ENCODE measurements at places on chromosomes 2 and 18.

- no peak for DNase-seq
Observed at GRCh38 chr2:161036926-161037325, 123.3 kb upstream of the TANK start.

GRCh38 chr2:167860082-167860481 lies 387.3 kb downstream of the STK39 start:
- no peak for DNase-seq

DNA sequence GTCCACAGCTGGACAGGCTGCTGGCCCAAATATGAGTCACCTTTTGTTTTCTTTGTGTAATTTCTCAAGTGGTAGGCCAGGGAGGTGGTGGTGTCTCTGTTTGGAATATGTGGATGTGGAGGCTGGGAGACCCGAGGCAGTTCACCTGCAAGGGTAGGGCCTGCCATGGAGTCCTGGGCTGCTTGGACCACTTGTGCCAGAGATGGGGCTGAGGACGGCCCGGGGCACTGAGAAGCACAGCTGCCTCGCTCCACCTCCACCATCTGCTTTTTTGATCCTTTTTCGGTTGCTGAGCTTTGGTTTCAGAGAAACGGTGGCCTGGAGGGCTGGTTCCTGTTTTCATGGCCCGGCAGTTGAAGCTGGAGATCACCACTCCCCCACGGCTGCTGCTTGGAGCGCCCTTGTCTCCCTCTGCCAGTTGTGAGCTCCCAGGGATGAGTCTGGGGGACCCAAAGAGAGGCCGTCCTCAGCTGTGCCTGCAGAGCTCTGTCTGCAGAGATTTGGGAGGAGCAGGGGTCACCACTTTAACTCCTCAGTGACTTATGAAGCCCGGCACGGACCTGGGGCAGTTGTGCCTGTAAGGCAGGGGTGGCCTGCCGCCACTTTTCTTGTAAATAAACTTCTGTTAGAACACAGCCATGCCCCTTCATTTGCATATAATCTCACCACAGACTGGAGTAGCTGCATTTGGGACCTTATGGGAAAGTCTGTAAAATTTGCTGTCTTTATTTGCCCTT lies 67.6 kb upstream of the MCFD2 start:
- DNase-seq: no peak

DNA sequence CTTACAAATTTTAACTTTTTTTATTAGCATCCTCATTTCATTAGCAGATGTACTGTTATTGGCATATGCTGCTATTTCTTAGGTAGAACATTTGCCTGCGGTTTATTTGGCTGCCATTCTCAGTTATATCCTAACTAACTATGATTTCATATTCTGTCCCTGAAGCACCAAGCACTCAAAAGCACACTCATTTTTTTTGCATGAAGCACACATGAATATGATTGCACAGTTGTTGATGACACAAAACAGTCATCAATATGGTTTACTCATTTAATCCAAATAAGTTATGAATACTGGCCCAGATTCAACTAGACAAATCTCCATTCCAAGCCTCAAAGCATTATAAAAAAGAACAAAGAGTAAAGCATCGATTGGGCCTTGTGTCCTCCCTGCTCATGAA lies 129.4 kb upstream of the CNTNAP5 start:
- no peak for DNase-seq

DNA sequence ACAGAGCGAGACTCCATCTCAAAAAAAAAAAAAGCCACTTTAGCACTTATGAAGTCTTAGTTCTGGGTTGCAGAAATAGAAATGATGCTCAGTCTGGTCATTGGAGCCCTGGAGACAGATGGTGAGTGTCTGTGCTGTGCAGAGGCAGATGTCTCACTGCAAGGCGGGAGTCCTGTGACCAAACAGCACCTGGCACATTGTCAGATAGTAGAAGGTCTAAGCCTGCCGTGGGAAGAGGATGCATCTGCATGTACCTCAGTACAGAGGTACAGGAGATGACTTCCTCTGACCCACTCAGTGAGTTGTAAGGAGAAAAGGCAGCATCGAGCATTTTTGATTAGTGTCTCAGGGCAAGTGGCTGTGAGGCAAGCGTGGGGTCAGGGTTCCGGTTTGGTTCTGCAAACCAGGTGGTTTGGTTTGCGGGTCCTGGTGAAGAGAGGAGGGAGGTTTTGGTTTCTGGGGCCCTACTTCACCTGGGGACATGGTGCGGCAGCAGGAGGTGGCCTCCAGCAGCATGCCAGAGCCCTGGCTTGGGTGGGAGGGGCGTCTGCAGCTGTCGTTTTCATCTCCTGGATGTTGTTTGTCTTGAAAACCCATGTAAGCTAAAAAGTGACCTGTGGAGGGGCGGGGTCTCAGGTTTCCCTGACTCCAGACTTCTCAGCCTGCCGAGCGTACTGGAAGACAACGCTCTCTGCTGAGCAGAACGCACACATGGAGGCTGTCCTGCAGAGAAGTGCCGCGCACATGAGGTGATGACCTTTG lies 3.8 kb downstream of the RBFA start:
- no peak for DNase-seq

- peak; percentile 30 for DNase-seq
Observed at GRCh38 chr2:63861220-63861822, 19.6 kb downstream of the UGP2 start.

DNA sequence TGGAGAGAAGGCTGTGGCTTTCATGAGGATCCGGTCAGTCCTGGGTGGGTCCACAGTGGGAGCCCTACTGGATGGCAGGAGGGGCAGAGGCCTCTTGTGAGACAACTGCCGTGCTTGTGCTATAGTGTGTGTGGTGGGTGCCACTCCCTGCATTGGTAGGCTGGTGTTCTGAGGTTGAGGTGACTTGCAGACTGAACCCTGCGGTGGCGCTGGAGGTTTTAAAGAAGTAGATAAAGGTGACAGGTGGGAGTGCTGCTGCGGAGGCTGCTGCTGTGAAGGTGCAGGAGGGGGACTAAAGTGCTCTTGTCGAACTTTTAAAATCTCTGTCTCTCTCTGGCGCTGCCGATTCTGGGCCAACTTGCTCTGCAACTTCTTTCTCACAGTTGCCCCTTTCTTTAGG lies 29.7 kb downstream of the INO80D start:
- DNase-seq: no peak

- DNase-seq: no peak
Observed at GRCh38 chr2:218557941-218558340, 10.2 kb downstream of the USP37 start.

GRCh38 chr2:66772618-66773017 lies 337.7 kb downstream of the MEIS1 start:
- no peak for DNase-seq

DNA sequence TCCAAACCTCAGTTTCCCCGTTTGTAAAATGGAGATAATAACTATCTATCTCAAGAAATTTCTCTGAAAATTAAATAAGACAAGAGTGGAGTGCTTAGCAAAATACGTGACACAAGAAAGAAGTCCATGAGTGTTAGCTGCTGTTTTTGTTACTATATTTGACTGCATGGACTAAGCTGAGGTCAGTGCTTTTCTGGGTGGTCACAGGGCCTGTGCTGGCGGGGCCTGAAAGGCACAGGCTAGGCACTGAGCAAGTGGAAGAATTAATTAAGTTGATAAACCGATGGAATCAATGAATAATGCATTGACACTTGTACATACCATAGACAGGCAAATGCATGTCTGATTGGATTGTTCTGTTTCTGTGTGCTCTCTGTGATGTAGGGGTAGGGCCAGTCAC lies 27.3 kb downstream of the RPL37A start:
- no peak for DNase-seq

GRCh38 chr2:14944562-14945346 lies 312.2 kb downstream of the LRATD1 start:
- peak; percentile 19 for DNase-seq

DNA sequence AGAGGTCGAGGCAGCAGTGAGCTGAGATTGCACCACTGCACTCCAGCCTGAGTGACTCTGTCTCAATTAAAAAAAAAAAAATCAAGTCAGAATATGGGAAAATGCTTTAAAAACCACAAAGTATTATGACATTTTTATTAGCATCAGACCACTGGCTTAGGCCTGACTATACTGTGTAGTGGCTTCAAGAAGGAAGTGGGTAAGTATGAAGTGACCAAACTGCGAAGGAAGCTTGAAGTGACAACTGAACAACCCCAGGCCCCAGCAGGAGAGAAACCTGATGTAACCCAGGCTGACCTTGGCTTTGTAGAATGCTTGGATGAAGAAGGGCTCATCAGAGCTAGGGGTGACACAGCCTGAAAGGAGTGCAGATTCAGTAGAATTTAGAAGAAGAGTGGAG lies 21.4 kb upstream of the HAAO start:
- DNase-seq: no peak

DNA sequence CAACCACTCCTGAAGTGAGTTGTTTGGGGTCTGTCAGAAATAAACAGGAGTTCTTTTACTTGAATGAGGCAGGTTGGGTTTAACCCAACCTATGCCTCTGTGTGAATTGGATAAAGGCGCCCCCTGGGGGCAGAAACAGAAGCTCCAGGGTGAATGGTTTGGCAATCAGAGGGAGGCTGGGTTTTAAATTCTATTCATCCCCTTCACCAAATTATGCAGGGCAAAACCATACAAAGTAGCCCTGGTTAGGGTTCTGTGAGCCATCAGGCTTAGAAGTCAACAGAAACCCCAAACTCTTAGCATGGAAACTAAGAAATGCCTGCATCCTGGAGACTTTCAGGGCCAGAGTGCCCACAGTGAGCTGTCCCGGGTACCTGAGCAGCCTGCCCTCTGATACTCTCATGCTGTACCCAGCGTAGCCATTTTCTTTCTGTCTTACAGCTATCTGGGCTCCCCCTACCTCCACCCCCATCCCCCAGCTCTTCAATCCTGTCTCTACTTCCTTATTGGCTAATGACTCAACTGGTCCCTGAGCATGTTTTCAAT lies 241.5 kb downstream of the ICOS start:
- DNase-seq: no peak

GRCh38 chr2:165283342-165283741 lies 44.1 kb downstream of the SCN2A start:
- no peak for DNase-seq

DNA sequence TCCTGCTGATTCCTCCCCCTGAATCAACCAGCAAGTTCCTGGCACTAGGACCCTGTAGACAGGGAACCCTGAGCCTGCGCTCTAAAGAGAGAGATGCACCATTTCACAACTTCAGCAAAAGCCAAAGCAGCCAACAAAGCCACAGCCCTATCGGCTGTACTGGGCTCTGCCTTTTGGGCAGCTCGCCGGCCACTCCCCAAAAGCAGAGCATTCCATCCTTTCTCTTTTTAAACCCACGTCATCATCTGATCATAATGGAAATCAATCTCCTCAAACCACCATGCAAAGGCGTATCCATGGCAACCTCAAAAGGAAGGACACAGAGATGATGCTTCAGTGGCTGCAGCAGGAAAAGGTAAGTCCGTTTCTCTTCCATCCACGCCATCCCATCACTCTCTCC lies 5.3 kb upstream of the DCTN1 start:
- no peak for DNase-seq

DNA sequence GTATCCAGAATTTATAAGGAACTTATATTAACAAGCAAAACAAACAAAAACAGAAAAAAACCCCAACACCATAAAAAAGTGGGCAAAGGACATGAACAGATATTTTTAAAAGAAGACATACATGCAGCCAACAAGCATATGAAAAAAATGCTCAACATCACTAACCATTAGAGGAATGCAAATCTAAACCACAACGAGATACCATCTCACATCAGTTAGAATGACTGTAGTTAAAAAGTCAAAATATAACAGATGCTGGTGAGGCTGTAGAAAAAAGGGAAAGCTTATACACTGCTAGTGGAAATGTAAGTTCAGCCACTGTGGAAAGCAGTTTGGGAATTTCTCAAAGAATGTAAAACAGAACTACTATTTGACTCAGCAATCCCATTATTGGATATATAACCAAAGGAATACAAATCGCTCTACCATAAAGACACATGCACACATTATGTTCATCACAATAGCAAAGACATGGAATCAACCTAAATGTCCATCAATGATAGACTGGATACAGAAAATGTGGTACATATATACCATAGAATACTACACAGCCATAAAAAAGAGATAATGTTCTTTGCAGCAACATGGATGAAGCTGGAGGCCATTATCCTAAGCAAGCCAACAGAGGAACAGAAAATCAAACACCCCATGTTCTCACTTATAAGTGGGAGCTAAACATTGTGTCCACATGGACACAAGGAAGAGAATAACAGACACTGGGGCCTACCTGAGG lies 25.3 kb downstream of the PREPL start:
- DNase-seq: no peak

- DNase-seq: no peak
Observed at GRCh38 chr2:203444738-203445137, 90.4 kb downstream of the RAPH1 start.

- no peak for DNase-seq
Observed at GRCh38 chr2:221018262-221018661, 553.8 kb downstream of the EPHA4 start.

GRCh38 chr2:45786030-45786835 lies 134.8 kb downstream of the PRKCE start:
- DNase-seq: no peak

GRCh38 chr18:13236411-13236810 lies 17.9 kb downstream of the LDLRAD4 start:
- no peak for DNase-seq

DNA sequence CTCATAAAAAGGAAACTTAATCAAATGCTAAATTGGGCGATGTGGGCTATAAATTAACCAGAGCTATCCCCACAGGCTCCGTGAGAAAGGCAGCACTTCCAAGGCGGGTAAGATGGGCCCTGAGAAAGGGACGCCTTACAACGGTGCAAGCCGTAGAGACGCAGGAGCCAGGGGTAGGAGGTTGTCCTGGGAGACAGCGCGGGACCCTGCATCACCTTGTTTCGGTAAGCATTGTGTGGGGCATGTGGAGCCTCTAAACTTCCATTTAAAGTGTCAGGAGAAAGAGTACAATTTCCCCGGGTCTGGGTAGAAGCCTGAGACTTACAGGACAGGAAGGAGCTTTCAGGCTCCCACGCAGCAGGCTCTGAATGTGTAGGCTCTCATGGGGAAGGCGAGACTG lies 1.2 kb upstream of the PER2 start:
- DNase-seq: no peak

DNA sequence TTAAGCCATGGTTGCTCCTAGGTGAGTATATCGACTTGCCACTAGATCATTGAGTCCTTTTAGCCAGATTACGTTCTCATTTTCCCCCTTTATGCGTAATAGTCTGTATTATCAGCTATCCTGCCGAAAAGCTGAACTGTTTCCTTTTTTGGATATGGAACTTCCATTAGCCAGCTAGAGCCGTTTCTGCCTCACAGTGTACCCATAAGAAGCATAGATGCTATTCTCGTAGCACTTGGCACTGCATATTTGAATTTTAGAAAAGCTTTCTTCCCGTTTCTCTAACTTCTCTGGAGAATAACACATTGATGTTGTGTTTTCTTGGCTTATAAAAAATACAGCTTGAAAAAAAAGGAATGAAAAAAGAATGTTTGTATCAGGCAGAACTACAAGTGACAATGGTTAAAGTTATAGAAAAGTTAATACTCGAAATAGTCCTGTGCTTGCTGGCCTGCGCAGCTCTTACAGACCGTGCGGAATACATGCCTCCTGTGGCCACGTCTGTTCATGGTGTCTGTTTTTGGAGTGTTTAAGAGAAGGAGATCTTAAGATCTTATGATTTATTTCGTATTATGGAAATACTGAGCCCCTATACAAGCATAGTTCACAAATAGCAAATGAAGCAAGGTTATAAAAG lies 710 bp downstream of the DUSP19 start:
- DNase-seq: no peak

Measured in NCI-H446 (cell line).